ELF-1 (cell line): ENCODE measurements at places on chromosomes 13 and 19.
A peak's percentile ranks its signal among the peaks of the same experiment; 100 is the strongest.

GRCh38 chr13:79631051-79631659, 150.2 kb downstream of the NDFIP2 start:
- peak; percentile 10 for DNase-seq

DNA sequence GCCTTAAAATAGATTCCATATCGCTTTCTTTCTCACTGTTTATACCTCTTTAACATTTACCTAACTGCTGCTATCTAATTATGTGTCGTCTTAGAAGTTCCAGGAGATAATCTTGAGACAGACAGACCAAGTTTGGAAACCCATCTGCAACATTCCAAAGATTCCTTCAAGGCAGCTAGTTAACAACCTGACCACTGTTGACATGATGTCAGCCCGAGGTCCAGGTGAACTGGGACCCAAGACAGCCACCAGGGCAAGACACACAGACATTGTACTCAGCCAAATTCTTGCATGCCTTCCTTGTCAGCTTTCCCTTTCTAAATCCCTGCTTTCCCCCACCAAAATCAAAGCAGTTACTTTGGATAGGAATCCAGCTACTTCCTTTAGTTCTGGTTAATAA, 1476.5 kb upstream of the PRR20A start:
- peak; percentile 64 for DNase-seq

DNA sequence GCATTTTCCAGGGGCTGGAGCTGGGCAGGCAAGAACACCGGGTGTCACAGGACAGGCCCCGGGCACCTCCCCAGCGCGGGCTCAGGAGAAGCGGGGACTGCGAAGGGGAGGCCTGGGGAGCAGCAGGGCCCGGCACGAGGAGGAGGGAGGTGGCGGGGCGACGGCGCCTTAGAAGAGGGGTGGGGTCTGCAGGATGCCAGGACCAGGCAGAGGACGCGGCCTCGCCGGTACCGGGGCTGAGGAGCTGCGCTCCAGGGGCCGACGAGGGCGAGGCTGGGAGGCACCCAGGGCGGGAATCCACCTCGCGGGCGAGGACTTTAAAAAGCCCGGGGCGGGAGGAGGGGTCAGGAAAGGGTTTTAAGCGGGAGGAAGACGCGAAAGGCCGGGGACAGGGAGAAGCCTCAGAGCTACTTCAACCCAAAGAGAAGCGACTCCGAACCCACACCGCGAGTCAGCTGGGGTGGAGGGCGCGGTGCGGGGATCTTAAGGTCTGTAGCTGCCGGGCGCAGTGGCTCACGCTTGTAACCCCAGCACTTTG, 665 bp downstream of the ZNF347 start:
- DNase-seq = peak; percentile 71

- DNase-seq = no peak
Observed at GRCh38 chr19:57816652-57817051, 1.9 kb upstream of the ZNF552 start.

DNA sequence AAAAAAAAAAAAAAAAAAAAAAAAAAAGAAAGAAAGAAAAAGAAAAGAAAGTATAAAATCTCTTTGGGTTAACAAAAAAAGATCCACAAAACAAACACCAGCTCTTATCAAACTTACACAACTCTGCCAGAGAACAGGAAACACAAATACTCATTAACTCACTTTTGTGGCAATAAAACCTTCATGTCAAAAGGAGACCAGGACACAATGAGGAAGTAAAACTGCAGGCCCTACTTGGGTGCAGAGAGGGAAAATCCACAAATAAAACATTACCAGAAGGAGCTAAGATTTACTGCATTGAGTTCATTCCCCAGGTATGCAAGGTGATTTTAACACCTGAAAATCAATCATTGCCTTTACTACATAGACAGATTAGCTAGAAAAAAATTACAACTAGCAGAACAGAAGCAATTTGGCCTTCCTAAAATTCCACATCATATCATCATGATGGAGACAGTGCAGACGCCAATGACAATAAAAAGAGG, 9.6 kb upstream of the CEACAM5 start:
- DNase-seq = no peak

DNA sequence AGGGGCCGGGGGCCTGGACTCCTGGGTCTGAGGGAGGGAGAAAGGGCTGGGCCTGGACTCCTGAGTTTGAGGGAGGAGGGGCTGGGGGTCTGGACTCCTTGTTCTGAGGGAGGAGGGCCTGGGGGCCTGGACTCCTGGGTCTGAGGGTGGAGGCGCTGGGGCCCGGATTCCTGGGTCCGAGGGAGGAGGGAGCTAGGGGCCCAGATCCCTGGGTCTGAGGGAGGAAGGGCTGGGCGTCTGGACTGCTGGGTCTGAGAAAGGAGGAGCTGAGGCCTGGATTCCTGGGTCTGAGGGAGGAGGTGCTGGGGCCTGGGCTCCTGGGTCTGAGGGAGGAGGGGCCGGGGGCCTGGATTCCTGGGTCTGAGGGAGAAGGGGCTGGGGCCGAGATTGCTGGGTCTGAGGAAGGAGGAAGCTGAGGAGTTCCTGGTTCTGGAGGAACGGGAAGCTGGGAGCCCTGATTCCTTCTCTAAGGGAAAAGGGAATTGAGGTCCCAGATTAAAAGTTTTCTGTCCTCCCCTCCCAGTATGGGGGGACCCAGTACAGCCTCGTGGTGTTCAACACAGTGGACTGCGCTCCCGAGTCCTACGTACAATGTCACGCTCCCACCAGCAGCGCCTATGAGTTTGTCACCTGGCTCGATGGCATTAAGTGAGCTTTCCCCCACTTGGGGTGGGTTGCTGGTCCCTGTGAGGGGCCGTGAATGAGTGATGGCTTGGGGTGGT, 721 bp downstream of the MED25 start:
- peak; percentile 29 for DNase-seq

GRCh38 chr19:43672061-43672679, 2.2 kb upstream of the PLAUR start:
- DNase-seq = peak; percentile 34

GRCh38 chr13:25973576-25973975, 78.2 kb downstream of the SHISA2 start:
- DNase-seq = no peak

DNA sequence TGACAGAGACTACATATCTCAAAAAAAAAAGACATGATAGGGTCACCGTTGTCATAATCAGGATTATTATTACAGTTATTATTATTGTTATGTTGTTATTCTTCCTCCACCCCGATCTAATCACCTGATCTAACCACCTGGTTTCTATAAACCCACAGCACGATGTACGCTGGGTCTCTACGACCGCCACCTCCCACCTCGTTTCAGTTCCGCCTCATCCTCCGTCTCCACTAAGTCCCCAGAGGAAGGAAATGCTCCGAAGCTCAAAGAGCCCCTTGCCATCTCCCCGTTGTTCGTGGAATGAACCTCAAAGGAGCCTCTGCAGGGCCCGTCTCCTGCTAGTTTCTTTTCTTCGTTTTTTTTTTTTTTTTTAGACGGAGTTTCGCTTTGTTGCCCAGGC, 15.9 kb upstream of the MEIS3 start:
- no peak for DNase-seq

DNA sequence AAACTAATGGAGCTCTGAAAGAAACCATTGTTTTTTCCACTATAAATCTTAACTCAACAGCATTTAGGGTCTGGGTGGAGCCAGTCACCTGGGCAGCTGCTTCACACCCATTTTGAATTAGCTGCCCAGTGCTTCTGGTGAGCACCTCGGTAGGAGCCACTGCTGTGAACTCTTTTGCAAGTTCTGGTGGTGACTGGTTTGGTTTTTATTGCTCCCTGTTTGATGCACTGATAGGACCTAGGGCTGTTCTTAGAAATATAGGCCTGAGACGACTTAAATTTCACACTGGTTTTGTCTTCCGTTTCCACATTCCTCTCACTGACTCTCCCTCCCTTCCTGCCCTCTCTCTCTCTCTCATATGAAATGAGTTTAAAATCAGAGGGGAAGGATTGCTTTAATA, 103.9 kb downstream of the GGACT start:
- DNase-seq = no peak

DNA sequence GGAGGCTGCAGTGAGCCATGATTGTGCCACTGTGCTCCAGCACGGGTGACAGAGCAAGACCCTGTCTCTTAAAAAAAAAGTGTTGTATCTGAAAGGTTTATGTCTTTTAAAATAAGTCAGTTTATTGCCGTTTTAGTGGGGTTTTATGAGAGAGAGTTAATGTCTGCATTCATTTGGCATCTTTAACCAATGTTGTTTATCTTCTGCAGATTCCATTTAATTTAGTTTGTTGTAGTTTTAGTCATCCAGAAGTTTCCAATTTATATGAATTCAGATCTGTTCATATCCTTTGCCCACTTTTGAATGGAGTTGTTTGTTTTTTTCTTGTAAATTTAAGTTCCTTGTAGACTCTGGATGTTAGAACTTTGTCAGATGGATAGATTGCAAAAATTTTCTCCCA, 36.7 kb upstream of the LPAR6 start:
- no peak for DNase-seq
